ENCODE measurements at places on chromosomes 11 and 22.

DNA sequence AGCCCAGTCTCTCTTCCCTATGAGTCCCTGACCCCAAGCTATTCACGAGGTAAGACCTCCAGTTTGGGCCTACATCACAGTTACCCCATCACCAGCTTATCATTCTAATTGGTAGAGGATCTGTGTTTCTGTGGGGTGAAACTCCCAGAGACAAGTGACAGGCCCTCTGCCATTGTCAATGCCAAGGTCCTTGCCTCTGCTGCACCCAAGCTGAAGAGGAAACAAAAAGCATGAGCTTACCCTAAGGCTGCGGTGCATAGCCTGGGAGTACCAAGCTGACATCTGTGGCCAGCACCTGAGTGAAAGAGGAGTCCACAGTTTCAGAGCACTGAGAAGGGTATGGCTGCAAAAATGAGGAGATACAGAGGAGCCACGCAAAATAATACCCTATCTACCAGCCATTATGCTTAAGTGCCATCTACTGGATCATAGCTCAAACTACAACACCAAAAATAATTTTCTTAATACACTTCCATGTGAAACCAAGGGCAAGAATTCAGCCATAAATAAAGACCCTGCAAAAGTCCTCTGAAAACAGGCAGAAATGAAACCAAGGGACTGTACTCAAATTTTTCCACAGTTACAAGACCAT is 62.3 kb upstream of the ANO5 start:
- no peak for DNase-seq

GRCh38 chr11:121657146-121657545 is 204.4 kb upstream of the SORL1-AS1 start:
- no peak for DNase-seq

DNA sequence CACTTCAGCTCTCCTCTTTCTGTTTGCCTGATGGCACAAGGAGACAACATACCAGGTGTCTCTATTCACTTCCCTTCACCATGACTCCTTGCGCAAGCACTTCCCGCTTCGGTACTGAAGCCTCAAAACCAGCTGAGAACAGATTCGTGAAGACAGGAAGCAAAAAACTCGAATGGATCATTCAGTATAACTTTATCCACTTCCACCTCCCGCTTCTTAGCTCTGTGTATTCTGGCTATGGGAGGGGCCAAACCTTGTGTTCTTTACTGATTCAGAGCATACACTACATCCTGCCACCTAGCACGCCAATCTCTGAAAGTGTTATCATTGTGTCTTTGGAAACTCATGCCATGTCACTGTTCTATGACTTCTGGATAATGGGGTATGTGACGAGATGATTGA is 62.2 kb upstream of the ADA2 start:
- DNase-seq, result no peak

GRCh38 chr11:65744026-65744698 is 23.6 kb upstream of the RNASEH2C start:
- peak; percentile 0 for DNase-seq

DNA sequence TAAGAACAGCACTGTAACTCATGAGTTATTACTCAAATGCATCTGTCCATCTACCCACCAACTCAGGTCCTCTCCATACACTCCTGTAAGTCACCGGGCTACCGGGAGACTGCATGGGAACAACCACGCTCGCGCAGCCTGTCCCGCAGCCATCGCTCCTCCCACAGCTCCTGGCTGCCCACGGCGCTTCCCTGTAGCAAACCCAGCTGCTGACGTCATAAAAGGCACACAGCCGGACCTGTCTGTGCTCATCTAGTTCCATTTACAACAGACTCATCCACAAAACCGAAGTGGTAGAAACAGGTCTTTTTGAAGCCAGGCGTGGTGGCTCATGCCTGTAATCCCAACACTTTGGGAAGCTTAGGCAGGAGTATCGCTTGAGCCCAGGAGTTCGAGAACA is 23.4 kb upstream of the PACSIN2 start:
- DNase-seq, result no peak

DNA sequence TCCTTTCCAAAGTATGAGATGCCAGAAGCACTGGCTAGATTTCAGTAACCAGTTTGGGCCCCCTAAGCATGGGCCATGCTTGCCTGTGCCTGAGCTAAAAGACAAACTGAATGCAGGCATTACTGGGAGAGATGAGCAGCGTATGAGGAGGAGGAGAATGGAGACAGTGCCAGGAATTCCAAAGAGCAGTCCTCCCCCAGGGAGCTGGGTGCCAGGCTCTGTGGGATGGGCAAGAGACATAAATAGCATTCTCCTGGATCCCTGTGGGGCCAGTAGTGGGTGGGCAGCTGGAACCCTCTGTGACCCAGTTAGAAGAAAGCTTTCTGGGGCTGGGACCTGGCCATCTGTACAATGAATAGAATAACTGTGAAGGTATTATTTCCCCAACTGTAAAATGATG is 235.6 kb downstream of the KCNA4 start:
- DNase-seq, result no peak

DNA sequence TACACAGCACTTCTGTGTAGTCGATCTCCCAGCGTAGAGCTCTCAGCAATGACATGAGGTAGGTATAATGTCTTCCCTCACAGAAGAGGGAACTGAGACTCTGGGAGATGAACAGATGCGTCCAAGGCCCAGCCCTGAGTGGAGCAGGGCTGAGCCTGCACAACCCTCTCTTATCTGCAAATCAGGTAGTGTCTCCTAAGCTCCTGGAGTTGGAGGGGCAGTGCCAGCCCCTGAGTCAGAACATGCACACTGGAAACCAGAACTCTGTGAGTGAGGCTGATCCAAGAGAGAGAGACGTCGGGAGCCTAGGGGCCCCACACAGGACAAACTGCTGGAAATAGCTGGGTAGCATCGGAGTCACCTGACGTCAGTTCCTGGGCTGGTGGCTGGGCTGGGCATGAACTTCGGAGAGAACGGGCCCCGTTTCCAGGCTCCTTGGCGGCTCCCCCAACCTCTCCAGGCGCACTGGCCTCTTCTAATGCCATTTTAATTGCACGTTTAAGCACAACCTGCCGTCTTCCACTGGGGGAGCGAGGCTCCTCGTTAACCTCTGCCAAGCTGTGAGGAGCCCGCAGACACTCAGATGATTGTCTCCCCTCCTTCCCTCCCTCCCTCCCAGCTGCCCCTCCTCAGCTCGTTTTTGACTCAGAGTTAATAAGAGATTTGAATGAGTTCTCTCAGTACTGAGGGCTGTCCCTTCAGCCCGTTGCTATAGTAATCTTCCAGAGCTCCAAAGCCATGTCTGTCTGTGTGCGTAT is 191.2 kb upstream of the TBCEL start:
- DNase-seq, result no peak

- DNase-seq, result no peak
These were observed 28.6 kb upstream of the ANGPTL5 start for GRCh38 chr11:101944923-101945322.

- no peak for DNase-seq
These were observed 62.6 kb upstream of the PTPRJ start for GRCh38 chr11:47917599-47918369.

DNA sequence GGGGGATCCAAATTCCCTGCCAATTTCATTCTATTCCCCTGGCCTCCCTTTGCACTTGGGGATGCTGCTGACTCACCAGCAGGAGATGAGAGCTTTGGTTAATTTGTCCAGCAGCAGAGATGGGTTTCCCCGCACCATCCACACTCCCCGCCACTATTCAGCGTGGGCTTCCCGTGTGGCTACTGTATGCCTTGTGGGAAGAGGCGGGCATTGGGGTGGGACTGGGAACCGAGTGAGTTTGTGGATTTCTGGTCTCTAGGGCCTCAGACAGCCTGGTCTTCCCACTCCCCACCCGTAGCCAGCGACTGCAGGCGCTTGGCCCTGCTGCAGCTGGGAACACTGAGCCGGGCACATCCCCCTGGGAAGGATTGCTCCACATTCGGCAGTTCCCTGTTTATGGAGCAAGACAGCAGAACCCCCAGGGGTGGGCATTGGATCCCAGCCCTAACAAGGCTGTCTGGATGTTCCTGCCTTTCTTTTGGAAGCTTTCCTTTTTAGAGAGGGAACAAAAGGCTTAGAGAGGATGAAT is 23.4 kb downstream of the KIAA1671 start:
- DNase-seq, result no peak

DNA sequence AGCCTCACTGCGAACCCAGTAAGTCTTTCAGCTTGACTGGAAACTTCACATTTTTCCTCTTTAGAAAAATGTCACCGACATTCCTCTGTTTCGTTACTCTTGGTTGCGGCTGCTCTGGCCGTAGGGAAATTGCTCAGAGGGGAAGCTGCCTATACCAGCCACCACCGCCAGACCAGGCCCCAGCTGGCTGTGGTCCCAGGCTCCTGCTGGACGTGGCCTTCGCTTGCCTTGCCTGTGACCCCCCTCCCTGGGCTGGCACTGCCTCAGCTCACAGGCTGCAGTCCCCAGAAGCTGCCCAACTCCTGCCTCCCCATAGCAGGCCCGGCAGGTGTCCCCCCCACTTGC is 197.8 kb downstream of the MN1 start:
- DNase-seq, result no peak

DNA sequence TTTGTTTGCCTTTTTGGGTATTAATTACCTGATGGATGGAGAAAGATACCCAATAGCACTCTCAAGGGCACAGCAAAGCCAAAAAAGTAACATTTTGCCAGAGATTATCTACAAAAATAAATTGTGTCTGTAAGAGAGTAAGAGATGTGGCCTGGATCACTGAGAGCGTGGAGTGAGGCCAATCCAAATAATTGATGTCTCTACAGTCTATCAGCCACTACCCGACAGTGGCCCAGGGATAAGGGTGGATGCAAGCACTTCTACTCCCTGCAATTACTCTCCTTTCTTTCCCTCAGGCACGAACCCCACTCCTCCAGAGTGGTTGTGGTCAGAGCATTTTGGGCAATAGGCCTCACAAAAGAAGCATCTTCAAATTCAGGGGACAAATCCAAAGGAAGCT is 92.3 kb upstream of the ZC3H12C start:
- DNase-seq, result no peak
